NCI-H526 (cell line): ENCODE measurements at places on chromosomes 11 and 22.
A peak's percentile ranks its signal among the peaks of the same experiment; 100 is the strongest.

DNA sequence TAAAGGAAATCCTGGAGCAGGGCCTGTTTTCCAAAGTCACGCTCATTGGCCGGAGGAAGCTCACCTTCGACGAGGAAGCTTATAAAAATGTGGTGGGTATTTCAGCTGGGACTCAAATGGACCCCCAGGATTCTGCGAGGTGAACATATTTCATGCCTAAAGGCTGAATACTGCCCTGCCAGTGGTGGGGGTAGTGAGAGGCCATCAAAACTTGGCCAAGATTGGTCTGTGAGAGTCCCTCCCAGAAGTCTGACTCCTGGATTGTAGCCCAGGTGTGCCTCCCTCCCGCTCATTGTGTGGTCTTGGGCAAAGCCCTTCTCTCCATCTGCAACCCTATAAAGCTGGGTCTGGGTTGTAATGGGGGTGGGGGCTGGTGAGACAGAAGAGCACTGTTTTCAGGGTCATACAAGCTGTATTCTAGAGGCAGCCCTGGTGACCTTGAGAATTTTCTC is 853 bp downstream of the HTATIP2 start:
- DNase-seq: no peak

DNA sequence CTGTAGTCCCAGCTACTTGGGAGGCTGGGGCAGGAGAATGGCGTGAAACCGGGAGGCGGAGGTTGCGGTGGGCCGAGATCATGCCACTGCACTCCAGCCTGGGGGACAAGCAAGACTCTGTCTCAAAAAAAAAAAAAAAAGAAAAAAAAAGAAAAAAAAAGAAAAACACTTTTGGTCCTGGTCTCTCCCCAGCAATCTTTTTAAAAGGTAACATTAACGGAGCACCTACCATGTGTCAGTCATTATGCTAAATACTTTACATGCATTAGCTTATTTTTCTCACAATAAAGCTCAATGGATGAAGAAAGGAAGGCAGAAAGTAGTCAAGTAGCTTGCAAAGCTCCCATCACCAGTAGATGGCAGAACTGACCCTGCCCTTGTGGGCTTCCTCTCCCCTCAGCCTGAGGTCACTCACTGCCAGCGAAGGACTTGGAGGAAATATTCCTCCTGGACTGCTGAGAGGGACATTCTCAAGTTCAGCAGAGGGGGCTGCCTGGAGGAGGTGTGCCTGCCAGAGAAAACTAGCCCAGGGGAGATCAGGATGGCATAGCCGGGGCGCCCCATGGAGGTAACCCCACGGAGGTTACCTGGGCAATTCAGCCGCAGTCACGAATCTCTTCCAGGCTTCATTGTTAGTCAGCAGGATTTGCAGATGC is 15.5 kb downstream of the APOL3 start:
- no peak for DNase-seq

DNA sequence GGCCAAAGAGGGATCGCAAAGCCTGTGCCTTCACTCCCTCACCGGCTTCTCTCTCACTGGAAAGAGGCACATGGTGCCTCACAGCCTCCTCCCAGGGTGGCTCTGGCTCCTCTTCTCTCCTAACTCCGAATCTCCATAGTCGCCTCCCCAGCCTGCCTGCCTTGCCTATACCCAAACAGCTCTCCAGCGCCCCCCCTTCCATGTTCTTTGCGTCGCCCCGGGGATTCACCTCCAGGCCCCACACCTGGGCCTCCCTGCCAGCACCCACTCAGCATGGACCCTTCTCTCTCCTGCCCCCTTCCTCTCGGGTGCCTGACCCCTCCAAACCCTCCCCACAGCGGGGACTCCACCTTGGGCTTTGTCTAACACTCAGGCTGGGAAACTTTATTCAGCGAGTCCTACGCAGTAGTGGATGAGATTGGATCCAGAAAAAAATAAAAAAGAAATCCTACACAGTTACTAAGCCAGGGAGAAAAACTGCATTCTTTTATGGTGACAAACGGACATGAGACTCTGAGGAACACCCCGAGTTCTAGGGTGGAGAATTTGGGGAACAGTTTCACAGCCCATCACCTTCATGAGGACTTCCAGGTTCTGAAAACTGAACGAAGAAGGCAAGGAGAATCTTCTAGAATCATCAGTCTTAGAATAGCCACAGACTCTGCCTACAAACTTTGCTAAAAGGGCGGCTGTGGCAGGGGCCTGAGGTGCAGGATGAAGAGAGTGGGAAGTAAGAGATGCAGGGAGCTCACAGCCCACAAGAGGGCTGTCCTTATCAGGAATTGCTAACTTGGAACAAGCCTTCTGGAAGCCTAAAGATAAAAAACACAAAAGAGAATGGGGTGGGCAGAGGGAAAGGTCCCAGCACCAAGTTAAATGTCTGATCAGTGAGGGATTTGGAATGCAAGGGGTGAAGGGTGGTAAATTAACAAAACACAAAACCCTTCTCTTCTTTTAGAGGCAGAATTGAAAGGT is 5.3 kb downstream of the PPM1F start:
- DNase-seq: peak; percentile 14

GRCh38 chr11:58845386-58845785 is 882 bp upstream of the GLYATL2 start:
- no peak for DNase-seq

GRCh38 chr11:73493956-73494598 is 103.8 kb downstream of the FAM168A start:
- no peak for DNase-seq

- DNase-seq: peak; percentile 43
Measured at GRCh38 chr11:67644042-67644441, 4.5 kb upstream of the TBX10 start.

DNA sequence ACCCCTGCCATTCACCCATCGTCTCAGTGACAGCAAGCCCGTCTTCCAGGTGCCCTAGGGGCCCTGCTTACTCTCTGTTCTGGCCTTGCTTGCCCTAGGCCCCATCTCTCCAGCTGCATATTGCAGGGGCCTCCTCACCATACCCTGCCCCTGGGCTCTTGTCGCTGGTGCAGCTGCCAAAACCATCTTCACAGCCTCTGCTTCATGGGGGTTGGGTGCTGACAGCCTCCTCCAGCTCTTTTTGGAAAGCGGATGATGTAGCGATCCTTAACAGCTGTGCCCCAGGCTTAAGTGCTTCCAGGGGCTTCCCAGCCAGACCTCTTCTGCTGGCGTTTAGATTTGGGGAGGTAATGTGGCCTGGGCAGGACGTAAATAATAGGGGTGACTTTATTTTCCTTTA is 61.2 kb upstream of the SUSD2 start:
- DNase-seq: no peak

- no peak for DNase-seq
Measured at GRCh38 chr22:22362936-22363335, 118.3 kb downstream of the VPREB1 start.

GRCh38 chr11:7020183-7020917 is at the start of the genes NLRP14 and ZNF214:
Gene NLRP14, plus strand, starts transcription at chr11:7020479. Its CDS starts 18,108 bp downstream, at chr11:7038587.
Gene ZNF214, minus strand, starts transcription at chr11:7020346. Its CDS starts 17,511 bp downstream, at chr11:7002835.
- DNase-seq: peak; percentile 91

DNA sequence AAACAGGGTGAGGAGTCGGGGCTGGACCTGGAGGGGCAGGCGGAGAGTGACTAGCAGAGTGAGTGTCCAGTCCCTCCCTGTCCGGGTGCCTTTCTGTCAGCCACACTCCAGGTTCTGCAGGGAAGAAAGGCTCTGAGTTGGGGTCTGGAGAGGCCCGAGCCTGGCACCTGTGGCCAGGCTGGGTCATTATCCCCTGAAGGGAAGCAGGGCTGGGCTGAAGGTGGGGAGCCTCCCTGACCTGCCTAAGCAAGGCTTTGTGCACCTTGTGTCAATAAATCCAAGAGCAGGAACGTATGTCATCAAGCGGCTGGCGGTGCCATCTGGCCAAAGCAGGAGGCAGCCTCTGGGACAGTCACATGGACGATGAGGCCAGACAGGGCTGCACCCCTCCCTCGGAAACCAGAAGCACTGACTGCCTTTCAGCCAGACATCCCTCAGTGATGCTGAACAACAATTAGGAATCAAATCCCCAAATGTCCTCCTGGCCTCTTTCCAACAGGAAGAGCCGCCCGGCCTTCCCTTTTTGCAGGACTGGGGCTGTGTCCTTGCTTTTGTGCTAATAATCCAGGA is 73.9 kb upstream of the FGF3 start:
- DNase-seq: no peak

- DNase-seq: no peak
Measured at GRCh38 chr22:26735019-26735409, 77.6 kb downstream of the MIAT start.

DNA sequence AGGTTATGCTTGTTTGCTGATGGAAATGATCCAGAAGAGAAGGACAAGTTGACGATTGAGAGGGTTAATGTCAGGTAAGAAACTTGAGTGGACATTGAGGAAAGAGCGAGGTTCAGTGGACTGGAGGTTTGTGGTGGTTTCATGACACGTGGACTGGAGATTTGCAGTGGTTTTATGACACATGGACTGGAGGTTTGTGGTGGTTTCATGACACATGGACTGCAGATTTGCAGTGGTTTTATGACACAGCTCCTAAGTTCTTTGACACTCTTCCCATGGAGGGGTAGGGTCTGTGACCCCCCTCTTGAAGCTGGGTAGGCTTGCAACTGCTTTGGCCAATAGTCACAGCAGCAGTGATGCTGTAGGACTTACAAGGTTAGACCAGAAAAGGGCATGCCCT is 5.4 kb upstream of the MAPK8IP2 start:
- DNase-seq: no peak

DNA sequence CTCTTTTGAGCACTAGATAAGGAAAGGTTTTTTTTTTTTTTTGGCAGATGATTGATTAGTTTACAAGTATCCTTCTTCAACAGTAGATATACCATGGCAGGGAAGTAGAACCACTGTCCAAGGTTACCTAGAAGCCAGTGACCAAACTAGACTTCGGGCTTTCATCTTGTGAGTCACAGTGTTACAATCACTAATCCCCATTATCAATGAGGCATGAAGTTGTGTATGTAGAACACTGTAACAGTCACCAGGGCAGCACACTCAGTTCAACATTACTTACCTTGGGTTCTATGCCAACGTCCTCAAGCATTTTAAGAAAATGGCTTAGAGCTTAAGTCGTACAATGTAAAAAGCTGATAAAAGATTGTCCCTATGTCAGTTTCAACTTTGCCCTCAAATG is 430.9 kb downstream of the ETS1 start:
- no peak for DNase-seq

DNA sequence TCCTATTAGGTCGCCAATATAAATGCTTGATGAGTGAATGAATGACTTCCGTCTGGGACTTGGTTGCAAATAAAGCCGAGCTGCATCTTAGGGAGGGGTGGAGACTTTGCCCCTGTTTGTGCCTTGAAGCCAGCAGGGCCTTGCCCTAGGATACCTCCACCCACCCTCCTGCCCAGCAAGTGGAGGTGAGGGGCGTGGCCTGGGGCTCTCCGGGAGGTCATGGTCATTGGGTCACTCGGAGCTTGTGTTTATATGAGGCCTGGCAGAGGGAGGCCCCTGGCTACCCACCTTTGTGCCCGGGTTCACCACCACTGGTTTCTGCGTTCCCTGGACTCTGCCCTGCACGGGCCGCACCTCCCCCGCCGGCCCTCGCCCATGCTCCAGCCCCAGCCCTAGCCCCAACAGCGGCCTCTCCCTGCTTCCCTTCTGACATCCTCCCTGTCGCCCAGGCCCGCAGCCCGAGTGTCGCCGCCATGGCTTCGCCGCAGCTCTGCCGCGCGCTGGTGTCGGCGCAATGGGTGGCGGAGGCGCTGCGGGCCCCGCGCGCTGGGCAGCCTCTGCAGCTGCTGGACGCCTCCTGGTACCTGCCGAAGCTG is 4.3 kb downstream of the MPST start:
- no peak for DNase-seq

GRCh38 chr11:74355626-74356025 is 42.6 kb downstream of the PGM2L1 start:
- DNase-seq: no peak

DNA sequence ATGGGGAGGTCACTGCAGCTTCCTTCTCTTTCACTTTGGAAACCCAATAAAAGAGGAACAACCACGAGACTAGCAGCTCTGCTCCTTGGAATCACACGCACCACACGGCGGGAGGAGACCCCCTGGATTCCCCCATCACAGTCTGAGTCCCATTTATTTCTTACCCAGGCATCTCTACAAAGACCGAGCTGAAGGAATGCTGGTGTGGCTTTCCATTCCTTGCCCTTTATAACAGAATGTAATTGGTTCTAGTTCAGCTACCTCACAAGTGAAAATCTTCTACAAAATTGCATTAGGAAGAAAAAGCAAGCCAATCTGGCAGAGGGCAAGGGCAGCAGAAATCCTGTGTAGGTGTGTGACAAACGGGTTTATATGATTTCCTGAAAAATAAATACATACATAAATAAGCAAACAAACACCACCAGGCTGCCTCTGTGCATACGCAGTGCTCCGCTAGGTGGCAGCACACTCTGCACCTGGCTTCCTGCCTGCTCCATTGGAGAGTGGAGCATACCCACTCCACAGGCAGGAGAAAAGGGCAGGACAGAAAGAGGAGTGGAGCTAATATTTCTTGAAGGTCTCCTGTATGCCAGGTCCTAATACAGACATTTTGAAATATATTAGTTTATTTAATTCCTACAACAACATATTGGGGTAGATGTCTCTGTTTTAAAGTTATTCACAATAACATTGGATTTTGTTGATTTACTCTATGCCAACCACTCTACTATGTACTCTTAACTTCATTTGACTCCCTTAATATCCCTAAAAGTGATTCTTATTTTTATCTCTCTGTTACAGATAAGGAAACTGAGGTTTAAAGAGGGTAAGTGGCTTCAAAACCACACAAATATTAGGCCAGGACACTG is 673.1 kb downstream of the KCNA4 start:
- no peak for DNase-seq

DNA sequence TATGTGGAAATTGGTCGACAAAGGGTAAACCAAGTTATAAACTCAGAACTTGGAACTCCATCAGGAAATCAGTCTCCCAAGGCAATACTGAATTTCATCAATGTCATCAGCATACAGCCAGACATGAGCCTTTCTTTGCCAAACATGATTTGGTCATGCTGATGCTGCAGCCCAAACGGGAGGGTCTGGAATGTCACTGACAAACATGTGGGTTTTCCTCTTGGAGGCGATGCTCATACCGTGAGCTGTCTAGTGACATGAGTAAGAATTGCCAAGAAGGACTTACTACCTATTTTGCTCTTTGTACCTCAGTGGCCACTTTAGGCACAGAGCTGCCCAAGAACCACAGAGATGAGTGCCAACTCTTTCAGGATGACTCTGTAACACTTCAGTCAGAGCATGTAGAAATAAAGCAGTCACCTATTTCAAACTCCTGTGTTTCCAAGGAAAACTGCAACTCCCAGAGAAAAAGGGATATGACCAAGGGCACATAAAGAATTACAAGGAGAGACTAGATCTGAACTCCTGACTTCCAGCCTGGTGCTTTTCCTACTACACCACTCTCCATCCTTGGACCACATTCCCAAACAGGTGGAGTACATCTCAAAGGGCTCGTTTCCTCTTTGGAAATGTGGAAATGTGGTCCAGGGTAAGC is 24.3 kb upstream of the MRGPRX2 start:
- no peak for DNase-seq

DNA sequence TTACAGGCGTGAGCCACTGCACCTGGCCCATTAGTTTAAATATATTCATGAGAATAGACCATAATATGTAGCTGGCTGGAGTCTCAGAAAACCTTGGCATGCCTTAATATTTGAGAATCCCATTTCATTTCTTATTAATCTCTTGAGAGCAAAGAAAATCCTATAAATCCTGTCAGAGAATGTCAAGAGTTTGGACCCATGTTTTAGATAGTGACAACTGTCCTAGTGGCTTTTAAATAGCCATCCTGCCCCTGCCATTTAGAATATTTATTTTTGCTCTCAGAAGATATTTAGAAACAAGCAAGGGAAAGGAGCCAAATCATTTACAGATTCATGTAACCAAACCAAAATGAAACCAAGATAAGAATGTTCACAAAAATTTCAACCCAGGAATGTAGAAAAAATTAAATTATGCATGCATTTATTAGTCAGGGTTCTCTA is 107.2 kb downstream of the SWAP70 start:
- no peak for DNase-seq
